Activated CD4-positive, alpha-beta T cell treated with anti-CD3 and anti-CD28 coated beads, Interleukin-2, amount 50 U/mL, for 16 hours (primary cell): ENCODE measurements at places on chromosomes 4 and X.

DNA sequence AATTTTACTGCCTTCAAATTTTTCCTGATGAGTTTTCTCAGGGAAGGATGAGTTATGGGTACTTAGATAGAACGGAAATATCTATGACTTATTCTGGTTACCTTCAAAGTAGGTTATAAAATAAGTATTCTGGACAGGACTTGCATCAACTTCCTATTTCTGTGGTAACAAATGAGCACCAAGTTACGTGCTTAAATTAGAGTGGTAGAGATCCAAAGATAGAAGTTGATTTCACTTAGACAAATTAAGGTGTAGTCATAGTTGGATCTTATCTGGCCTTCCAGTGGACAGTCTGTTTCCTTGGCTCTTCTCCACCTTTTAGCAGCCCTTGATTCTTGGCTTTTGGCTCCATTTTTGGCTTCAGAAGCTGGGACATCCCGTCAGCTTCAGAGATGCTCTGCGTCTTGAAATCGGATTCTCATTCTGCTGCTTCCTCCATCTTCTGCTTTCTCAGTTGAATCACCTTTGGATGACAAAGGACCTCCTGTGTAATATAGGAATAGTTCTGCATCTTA lies 109.9 kb downstream of the ZNF518B start:
- no peak for DNase-seq

GRCh38 chrX:56738670-56739069 lies 9.6 kb downstream of the NBDY start:
- no peak for DNase-seq

DNA sequence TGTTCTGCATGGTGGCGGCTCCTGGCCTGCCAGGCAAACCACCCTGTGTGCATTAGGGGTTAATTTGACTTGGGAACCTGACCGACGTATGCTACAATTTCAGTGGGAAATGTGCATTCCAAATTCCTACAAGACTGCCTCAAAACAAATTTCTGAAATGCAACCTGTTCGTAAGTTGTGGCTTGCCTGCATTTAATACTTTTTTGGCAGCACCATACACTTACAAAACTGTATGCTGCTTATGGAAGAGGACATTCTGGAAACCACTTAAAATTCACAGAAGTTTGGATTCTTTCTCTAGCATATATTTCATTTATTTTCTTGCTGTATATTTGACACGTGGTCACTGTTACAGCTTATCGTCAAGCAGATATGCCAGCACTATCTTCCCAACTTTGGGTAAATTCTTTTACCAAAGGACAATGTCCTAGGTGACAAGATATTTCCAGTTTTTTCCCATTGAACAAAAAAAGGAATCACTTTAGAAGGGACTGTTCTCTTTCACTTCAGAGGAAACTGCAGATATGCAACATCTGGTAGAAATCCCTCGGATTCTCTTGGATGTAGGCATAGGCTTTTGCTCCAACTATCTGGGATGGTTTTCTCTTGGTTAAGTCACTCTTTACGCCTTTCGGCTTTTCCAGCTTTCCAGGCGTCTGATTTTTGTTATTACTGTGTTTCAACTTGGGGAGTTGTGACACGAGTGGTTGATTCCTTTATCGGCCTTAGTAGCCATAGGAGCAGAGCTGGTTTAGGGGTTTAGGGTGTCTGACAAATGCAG lies 9.7 kb upstream of the TENM3 start:
- DNase-seq = no peak

- DNase-seq = no peak
Measured at GRCh38 chr4:180953572-180953971, 1289.6 kb upstream of the TENM3 start.
